ENCODE measurements at places on chromosomes 7 and 10.

GRCh38 chr7:69398986-69399385 lies 199.3 kb upstream of the AUTS2 start:
- DNase-seq = no peak

DNA sequence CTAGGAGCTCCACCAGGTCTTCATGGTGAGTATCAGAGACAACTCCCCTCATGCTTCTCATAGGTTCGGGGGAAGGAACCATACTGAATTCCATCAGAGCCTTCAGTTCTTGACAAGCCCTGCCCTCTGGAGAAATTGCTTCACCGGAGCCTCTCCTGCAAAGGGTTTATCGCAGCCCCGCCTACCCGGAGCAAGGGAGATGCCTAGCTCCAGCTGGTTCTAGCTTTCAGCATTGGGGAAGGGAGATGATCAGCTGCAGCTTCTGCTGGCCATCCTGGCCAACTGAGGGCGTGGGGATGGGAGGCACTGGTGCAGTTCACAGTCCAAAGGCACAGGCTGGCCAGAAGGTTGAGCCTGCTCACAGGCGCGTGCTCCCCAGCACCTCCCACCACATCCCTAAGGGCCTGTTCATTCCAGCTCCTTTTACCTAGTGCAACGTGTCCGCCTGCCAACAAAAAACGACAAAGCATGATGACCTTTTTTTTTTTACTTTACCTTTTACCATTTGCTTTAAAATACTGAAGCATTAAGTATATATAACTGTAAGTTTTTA lies 31.2 kb downstream of the LANCL2 start:
- DNase-seq = no peak

DNA sequence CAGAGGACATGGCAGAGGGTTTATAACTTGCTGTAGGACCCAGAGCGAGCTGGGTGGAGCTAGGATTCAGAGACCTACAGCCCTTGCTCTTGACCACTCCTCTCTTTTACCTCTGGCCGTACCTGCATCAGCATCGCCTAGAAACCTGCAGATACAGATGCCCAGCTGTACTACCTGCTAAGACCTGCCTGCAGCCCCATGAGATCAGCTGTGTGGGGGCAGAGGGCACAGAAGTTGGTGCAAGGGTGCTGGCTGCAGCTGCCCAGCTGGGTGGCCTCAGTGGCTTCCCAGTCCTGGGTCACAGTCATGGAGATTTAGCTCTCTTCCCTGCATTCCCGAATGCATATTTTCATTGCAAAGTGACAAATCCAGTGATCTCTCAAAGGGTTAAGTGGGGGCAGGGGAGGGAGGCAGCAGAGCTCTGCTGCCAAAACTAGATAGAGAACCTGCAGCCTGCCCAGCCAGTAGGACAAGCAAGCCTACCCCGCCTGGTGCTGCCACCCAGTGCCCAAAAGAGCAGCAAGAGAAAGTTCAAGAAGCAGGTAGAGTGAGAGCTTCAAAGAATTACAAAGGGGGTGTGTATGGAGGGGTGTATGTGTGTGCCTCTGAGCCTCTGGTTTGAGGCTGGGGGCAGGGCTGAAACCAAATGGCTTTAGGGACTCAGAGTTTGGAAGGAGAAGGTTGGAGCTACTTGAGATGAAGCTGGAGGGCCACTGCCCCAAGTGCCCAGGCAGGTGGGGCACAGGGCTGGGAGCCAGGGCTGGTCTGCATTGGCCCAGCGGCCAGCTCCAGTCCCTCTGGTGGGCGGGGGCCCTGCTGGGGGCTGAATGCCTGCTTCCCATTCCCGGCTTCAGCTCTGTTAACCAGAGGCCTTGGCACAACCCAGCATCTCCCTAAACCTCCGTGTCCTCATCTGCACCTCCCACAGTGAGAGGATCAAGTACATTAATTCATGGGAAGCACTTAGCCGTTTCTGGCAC lies 6.9 kb downstream of the FAM241B start:
- DNase-seq = no peak

DNA sequence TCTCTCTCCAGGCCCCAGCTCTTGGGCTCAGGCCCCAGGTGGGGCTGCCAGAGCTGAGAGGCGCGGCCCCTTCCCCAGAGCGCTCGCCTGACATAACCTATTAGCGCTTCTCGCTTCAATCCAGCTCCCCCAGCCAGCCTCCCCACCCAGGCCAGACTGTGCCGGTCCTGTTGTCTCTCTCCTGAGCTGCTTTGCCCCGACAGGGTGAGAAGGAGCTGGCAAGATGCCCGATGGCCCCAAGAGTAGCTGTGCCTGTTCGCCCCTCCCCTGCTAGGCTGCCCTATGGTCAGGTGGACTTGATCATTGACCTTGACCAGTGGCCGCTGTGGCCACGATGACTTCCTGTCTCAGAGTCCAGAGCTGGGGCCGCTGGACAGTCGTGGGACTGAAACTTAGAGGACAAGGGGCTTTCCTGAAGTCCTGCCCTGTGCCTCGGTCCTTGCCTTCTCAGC lies 9.1 kb downstream of the TMEM270 start:
- no peak for DNase-seq

GRCh38 chr10:72563327-72563932 lies 62.4 kb downstream of the MICU1 start:
- no peak for DNase-seq

DNA sequence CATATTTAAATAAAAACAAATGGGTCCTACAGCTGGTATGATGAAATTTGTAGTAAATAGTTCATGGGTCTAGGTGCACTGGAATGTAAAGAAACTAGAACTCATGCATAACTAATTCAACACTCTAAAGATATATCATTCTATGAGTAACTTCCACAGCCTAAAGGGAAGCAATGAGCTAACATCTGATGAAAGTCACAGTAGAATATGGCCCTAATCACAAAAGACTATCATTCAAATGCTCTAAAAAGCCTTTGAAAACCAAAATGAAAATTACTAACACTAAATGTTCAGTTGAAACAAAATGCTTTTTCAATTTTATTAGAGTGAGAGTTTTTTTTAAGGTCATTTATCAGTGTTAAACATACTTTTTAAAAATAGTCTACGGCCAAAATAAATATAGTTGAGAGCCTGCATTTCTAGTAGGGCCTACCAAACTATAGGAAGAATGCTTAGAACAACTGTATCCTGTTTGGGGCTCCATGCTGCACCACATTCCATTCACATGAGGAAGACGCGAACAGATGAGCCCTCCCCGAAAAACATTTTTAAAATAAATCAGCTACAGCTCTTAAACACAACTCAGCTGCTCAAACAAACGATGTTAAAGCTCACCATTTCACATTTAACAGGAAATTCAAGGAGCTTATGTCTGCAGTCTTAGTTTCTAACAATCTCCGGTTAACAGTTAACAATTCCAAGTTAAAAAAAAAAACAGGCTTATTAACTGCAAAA lies 134.5 kb downstream of the NRBF2 start:
- no peak for DNase-seq

GRCh38 chr7:19095353-19095860 lies 22.0 kb downstream of the TWIST1 start:
- DNase-seq = no peak

- no peak for DNase-seq
Measured at GRCh38 chr7:85529831-85530230, 343.0 kb upstream of the SEMA3D start.

DNA sequence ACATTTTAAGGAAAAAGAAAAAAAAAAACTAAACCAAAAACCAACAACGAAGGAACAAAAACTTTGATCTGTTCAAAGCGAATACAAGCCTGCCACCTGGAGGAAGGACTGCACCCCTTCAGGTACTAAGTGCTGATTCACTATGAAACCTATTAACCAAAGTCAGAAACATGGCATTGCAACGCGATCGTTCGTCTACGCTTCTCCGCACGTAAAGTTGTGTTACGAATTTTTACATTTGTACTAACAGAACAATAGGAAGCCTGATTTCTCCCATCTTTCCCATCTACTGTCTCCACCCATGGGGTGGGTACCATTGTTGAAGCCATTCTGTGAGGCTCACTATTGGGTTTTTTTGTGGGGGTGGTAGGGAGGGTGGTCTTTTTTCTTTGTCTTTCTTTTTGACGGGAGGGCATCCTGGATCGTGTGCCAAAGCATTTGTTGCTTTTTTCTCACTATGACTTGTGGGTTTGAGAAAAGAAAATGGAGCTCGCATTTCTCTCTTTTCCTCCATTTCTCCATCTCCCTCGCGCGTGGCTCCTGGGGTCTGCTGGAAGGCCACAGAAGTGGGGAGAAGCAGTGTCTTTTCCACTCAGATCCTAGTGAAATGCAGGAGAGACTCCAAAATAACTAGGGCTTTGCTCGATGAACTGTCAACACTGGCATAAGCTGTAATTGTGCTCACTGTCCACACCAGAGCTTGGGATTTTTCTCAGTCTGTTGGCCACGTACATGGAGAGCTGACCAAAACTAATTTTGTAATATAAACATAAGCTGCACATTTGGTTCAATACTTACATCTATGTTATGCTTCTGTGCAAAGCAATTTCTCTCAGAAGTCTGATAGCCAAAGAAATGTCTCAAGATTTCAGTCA lies 100.9 kb upstream of the YAE1 start:
- no peak for DNase-seq

- no peak for DNase-seq
Measured at GRCh38 chr10:87580016-87580415, 75.3 kb downstream of the MINPP1 start.

DNA sequence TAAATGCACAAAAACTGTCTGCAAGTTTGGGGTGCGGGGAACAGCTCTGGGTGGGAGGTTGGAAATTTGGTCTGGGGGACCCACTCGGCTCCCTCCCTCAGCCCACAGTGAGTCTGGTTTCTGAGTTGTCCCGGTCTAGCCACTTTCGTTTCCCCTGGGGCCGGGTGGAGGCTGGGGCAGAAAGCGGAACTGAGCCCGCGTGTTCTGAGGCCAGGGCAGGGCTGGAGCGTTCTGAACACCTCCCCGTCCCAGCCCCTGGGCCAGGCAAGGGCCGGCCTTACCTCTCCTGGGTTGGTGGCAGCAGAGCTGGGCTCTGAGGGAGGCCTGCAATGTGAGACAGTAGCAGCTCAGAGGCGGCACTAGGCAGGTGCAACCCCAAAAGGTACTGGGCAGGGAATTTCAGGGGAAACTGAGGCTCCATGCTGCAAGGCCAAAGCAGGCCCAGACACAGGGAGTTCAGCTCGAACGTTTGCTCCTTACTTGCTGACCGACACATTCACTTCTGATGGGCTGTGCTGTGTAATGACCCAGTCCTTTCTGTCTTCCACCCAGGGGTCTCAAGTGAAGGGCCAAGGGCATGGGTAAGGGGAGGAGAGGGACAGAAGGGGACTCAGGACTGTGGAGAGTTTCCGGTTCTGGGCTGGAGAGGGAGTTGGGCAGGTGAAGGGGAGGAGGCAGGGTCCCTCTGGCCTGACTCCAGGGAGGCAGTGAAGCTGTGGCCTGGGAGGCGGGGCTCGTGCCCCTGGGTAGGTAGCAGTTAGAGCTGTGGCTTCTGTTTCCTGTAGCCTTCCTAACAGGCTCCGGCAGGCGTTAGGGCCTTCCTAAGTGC lies 3.0 kb downstream of the IRF5 start:
- DNase-seq = no peak

- DNase-seq = no peak
Measured at GRCh38 chr10:29828956-29829355, 194.2 kb upstream of the SVIL start.

- DNase-seq = no peak
Measured at GRCh38 chr7:96188591-96188991, 133.3 kb downstream of the SLC25A13 start.

- no peak for DNase-seq
Measured at GRCh38 chr10:78742730-78743615, 325.8 kb upstream of the ZMIZ1 start.

DNA sequence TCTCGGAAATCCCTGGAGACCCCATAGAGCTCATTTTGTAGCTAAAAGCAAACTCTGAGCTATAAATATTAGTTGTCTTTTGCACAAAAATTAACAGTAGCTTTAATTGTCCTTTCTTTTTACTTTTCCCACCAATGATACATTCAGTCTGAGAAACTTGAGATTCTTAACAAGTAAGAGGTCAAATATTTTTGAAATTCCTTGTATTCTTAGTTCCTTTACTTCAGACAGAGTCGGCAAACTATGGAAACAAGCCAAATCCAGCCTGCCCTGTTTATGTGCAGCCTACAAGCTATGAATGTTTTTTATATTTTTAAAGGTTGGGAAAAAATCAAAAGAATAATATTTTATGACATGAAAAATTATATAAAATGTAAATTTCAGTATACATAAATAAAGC lies 146.6 kb downstream of the CTNNA3 start:
- DNase-seq = no peak

DNA sequence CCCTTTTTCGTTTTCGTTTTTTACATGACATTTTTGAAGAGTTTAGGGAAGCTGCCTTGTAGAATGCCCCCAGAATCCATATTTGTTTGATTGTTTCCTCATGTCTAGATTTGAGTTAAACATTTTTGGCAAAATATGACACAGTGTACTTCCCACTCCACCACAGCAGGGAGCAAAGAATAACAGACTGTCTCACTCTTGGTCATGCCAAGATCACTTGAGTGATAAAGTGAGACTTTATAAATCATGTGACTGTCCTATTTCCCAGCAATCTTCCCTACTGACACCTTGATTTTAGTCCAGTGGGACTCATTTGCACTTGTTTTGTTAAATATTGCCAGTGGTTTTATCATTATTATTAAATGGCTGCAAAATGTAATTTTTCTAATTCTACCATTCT lies 44.4 kb upstream of the USP6NL start:
- no peak for DNase-seq

DNA sequence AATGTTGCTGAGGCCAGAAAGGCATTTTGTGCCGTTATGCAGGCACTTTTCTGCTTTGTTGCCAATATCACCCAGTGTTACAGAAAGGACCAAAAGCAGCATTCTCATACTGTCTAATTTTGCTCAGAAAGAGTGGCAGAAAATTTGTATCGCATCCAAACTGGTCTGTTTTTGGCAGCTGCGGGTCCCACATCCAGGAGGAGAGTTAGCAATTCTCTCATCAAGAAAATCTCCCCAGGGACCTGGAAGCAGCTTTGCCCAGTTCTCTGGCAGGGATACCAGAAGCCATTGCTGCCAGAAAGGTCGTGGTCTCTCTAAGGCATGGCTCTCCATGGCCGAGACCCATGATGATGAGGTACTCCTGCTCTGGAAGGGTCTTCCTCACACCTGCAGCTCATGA lies 489.2 kb upstream of the ZMIZ1 start:
- DNase-seq = no peak

DNA sequence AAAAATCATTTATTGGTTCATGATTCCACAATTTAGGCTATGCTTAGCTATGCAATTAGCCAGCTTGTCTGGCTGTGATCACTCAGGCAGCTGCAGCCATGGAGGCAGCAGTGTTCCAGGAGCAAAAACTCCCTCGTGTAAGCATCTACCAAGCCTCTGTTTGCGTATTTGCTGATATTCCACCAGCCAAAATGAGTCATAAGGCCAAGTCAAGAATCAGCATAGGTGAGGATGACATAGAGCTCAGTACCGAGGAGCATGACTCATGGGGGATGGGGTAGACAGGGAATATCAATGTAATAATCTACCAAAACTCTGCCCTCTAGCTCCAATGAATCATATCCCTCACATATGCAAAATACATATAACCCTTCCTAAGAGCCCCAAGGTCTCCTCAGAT lies 63.3 kb downstream of the IMMP2L start:
- no peak for DNase-seq

GRCh38 chr7:10973061-10973941 lies at the start of gene PHF14:
Gene PHF14 (plus strand): TSS chr7:10973872. CDS start chr7:10974324, 452 bp downstream.
- peak; percentile 97 for DNase-seq

GRCh38 chr7:42931447-42931833 lies 534 bp downstream of the PSMA2 start:
- DNase-seq = no peak
